ENCODE measurements at places on chromosomes 2 and 18.

DNA sequence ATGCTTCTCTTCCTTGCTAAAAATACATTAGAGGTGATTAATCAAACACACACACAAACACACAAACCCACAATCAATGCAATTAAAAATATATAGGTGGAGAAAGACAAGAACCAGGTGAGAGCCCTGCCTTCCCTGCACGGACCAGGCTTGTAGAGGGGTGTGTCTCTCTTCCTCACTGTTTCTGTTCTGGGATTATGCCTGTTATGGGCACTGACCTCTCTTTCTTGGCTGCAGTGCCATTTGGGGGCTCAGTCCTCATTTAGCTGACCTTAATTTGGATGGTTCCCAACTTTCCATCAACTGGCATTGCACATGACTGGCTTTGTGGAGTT lies 89.8 kb downstream of the SH3RF3 start:
- no peak for DNase-seq

DNA sequence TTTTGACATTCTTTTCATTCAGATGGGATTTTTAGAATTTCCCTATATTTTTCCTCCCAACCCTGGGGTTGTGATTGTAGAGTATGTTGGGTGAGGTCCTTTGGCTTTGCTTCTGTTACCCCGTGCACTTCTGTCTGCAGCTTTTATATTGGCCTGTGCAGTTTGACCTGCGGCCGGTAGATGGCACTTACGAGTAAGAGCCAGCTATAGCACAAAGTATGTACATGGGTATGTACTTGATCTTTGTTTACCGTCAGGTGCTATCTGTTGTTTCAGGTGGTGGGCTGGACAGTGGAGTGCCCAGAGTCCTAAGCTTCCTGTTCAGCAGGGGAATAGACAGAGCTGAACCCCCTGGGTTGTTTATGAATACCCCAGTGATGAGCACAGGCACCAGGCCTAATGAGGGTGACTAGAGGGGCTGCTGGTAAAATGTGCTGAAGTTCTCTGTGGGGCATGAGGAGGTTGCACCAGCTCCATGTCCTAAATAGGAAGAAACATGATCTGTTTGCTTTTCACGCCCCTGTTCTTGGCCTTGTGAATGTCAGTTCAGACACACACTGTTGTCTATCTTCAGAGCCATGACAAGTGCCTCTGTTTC lies 58.9 kb upstream of the THUMPD2 start:
- no peak for DNase-seq

- DNase-seq: no peak
Observed at GRCh38 chr2:124753842-124754241, 728.8 kb downstream of the CNTNAP5 start.

DNA sequence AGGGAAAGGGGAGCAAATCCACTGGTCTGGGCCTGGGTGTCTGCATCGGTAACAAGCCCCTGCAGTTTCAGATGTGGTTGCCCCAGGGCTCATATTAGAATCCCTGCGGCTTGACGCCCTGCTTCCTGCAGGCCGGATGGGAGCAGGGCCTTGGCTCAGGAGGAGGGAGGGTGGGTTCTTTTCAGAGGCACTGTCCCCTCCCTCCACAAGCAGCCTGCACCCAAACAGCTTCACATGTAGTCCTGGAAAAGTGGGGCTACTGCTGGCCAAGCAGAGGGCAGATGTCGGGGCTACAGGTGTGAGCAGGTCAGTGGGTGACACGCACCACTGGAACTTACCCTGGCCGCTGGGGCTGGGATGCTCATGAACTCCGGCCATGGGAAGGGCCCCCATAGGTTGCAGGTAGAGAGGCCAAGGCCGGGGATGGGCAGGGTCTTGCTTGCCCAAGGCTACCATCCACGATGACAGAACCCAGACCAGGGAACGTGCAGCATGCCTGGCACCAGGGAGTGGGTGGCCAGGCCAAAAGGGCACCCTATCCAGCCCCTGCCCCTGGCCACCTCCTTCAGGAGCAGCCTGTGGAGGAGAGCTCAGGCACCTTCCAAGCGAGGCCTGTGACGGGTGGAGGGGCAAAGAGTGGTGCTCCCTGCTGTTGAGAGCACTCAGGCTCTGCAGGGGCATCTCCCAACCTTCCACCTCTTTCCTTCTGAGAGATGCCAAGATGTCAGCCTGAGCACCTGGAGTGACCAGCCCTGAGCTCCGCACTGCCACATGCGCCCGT lies 16.8 kb downstream of the ARID5A start:
- no peak for DNase-seq

DNA sequence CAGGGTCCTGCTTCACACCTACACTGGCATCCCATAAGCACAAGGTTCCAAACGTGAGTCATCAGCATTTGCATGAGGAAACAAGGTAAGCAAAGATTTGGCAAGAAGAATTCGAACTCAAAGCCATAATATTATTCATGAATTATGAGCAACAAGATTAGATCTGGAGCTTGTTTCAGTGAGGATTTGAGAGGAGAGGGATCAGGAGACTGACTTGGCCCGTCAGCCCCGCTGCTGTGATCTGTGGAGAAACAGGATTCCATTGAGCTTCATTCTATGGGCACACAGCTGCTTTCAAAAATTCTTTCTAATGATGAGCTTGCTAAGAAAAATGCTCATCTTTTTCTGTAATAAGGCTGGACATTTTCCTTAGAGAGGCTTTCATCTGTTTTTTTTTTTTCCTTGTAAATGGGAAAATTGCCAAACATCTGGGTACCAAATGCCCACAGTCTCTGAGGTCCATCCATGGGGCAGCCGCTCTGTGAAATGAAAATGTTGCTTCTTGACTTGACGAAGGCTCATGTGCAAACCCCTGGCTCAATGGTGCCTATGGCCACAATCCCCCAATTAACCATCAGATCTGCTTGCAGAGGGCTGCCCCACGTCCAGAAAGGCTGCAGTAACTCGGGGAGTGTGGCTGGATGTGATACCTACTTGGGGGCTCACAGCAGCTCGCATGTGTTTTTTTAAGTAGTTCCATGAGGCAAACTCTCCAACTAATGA lies 179.3 kb downstream of the TMEM18 start:
- DNase-seq: no peak

DNA sequence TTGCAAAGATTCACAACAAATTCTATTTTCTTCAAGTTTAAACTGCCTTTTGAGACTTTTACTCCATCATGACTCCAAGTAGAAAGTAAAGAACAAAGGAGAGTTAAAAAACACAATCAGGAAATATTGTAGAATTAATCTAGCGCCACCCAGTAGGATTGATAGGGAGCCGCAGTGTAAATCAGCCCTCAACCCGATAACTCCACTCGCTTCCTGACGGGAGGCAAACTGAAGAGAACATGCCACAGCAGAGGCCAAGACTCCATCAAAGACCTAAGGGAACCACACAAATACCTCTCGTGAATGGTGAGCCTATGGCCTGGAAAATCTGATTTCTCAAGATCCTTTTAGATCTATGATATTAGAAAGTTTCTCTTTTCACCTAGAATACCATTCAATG lies 319.0 kb downstream of the STK39 start:
- DNase-seq: no peak

DNA sequence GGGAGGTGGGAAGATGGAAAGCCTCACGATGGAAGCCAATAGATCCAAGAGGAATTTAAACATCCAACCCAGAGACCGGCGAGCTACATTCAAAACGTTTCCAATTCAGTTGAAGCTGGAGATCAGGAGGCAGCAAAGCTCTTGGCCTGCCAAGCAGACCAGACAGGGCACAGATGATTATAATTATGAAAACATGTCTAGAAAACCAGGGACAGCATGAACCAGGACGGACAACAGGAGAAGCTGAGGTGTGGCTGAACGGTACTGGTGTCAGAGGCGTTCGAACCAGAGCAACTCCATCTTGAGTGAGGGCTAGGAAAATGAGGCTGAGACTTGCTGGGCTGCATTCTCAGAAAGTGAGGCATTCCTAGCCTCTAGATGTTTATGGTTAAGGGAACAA lies 102.2 kb upstream of the CCDC150 start:
- no peak for DNase-seq

GRCh38 chr2:152413228-152414030 lies 78.5 kb downstream of the FMNL2 start:
- peak; percentile 17 for DNase-seq

- DNase-seq: no peak
Observed at GRCh38 chr18:36829362-36830157, 633 bp downstream of the KIAA1328 start.

GRCh38 chr2:205700331-205701132 lies 18.2 kb downstream of the NRP2 start:
- no peak for DNase-seq

GRCh38 chr2:189511210-189511959 lies 69.2 kb downstream of the SLC40A1 start:
- no peak for DNase-seq

DNA sequence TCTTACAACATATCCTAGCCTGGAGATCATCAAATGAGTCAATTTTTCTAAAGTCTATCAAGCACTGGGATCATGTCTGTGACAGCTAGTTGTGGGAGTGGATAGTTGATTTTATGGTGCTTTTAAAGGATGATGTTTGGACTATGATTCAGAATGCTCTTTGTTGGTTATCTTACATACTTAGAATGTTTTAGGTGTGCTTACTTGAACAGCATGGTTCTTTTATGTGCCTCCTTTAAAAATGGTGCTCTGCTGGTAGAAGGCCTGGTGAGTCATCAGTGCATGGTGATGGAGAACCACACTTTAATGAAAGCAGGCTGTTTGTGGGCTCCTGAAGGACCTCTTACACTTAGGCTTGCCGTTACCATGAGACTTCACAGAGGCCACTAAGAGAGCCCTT lies 682.7 kb upstream of the FANCL start:
- DNase-seq: no peak

DNA sequence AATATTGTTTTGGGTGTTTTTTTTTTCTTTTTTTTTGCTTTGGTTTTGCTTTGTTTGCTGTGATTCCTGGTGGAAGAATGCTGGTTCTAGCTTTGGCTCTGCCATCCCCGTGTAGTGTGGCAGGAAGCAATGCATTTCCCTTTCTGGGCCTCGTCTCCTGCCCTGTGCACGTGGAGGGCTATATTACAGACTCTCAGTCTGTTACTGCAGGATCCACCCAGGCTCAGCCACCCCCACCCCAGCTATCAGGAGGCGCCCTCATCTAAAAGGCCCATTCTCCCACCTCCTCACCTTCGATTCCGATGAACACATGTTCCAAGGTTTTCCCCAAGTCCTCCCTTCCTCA lies 152.3 kb downstream of the TFCP2L1 start:
- DNase-seq: no peak

- no peak for DNase-seq
Observed at GRCh38 chr2:197992482-197993133, 188.2 kb downstream of the PLCL1 start.

GRCh38 chr2:45551862-45552261 lies 59.2 kb downstream of the SRBD1 start:
- no peak for DNase-seq

DNA sequence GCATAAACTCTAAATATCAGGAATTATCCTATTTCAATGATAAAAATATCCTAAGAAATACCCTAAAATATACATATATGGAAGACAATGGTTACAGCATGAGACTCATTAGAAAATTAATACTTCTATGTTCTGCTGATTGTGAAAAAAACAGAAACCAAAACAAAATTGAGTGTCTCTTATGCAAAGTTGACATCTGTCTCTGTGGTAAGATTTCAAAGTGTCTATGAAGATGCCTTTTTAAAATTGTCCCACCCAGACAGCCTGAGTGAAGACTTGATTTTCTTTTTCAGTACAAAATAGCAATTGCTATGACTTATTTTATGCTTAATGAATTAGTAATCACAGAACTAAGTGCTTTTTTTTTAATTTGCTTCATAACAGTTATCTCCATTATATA lies 1368.4 kb upstream of the LRRTM1 start:
- DNase-seq: no peak

DNA sequence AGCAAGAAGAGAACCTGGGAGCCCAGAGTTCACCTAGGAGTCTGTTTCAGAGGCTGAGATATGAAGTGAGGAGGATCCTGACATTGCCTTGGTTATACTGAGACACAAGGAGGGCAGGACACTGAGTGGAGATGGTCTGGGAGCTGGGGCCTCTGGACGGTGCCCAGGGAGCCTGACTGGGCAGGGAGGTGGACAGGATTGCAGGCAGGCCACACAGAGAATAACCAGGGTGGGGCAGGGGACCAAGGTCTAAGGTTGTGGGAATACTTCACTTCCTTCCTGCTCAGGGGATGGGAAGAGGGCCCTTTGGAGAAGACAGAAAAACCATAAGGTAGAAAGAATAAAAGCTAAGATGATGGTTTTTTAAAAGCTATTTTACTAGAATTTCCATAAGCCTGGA lies 18.7 kb downstream of the EDAR start:
- no peak for DNase-seq

- peak; percentile 48 for DNase-seq
Observed at GRCh38 chr2:170073288-170073687, 104.7 kb upstream of the MYO3B start.

DNA sequence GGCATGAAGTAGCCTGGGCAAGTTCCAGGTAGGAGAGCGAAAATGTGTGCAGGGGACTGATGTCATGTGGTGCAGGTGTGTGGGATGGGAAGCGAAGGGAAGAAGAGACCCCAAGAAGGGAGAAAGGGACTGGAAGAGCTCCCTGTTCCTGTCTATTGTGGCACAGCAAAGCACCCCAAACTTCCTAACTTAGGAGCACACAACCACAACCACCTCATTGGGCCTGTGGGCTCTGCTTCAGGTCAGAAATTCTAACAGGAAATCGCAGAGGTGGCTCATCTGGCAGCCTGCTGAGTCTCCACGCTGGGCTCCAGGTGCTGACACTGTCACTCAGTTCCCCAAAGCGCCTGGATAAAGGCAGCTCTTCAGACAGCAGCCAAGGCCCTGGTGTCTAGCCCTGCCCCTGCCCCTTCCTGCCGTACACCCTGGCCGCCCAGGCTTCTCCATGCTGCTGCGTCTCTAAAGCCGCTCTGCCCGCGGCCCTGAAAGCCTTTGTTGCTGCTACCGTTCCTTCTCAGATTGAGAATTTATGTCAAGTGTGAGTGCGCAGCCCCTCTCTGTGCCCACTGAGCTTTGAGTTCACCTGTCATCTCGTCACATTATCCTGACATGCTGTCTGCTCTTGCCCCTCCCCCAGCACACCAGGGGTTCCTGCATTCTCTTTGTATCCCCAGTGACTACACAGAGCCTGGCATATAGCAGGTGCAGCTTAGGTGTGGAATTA lies 140.2 kb upstream of the BCL2L11 start:
- DNase-seq: no peak

GRCh38 chr2:128791985-128792320 lies 473.3 kb upstream of the HS6ST1 start:
- DNase-seq: no peak

- DNase-seq: no peak
Observed at GRCh38 chr18:44342946-44343345, 337.7 kb upstream of the SETBP1 start.

GRCh38 chr18:58635891-58636290 lies 7.0 kb upstream of the ALPK2 start:
- no peak for DNase-seq

DNA sequence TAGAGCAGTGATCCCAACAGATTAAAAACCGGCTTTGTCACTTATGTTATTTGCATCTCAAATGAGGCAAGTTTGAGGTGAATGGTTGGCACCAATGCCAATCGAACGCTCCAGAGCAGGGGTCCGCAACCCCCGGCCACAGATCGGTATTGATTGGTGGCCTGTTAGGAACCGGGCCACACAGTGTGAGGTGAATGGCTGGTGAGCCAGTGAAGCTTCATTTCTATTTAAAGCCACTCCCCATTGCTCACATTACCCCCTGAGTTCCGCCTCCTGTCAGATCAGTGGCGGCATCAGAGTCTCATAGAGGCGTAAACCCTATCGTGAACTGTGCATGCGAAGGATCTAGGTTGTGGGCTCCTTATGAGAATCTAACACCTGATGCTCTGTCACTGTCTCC lies 132.0 kb downstream of the TMEM182 start:
- no peak for DNase-seq

All from hypothalamus (tissue), 51 donors.